ENCODE measurements at places on chromosomes 3 and 15.

- DNase-seq, result no peak
These were observed 34.8 kb downstream of the EIF4E3 start for GRCh38 chr3:71690341-71690841.

DNA sequence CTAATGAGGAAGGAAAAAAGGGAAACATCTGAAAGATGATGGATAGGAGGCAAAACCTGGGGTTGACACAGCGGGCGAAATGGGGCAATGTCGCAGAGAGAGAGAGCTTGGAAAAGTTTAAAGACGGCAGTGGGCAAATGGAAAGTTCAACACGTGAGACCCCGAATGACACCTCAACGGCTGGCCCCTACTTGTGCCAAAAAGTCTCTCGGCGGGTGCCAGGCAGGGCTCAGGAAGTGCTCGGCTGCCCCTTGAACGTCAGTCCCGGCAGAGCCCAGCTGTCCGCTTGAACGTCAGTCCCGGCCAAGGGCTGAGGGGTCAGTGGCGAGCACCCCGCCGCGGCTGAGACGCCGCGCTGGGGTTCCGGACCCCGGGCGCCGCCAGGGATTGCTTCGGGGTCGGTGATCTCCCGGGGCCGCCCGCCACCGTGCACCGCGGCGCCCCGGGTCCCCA lies 658 bp downstream of the EOGT start:
- peak; percentile 16 for DNase-seq

- DNase-seq, result peak; percentile 69
These were observed 437 bp downstream of the KLF13 start for GRCh38 chr15:31326875-31327668.

DNA sequence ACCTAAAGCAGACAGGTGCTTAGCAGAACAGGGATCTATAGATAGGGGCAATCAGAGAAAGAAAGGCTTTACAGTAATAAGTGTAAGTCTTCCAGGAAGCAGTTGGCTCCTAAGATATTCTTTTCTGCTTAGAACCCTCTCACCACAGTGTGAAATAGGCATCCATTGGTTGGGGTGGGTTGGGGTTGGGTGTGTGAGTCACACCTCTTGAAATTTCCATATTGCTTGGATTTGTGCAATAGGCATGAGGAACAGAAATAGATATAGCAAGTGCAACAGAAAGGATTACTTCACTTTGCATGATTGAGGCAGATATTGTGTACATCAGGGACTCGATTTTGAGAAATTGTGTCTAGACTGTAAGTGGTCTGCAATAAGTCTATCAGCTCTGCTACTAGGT lies 200.1 kb upstream of the GAP43 start:
- no peak for DNase-seq

DNA sequence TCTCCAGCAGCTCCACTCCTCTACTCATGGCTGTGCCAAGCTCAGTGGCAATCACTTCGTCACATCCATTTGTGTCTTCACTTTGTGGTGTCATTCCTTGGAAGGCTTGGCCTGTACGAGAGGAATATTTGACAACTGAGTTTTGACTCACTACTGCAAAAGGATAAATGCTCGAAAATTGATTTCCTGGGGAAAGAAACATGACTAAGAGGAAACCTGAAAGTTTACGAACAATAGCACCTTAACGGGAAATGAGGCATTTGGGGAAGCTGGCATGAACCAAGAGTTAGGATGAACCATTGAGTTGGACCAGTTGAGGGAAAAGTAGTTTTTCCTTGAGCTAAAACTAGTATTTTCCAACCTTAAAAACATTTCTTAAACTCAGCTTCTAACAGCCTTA lies 74.2 kb upstream of the ABHD17C start:
- no peak for DNase-seq

GRCh38 chr15:47908950-47909670 lies 191.8 kb downstream of the SEMA6D start:
- no peak for DNase-seq

DNA sequence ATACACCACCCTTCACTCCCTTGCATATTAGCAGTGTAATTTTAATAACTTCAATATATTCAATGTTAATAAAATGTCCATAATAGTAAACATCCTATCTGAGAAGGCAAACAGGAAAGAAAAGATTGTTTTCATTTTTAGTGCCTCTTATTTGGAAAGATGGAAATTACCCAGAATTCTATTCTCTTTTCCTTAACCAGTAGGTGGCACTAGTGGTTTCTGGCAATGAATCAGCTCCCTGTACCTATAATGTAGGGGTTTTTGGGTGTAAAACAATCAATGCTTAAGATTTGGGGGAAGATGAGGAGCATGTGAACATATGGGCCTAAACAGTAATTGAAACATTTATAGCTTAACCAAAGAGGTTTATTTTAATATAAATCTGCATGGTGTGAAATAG lies 5.7 kb upstream of the SEMA6D start:
- DNase-seq, result no peak

- no peak for DNase-seq
These were observed 759 bp upstream of the ARID3B start for GRCh38 chr15:74540161-74540760.

DNA sequence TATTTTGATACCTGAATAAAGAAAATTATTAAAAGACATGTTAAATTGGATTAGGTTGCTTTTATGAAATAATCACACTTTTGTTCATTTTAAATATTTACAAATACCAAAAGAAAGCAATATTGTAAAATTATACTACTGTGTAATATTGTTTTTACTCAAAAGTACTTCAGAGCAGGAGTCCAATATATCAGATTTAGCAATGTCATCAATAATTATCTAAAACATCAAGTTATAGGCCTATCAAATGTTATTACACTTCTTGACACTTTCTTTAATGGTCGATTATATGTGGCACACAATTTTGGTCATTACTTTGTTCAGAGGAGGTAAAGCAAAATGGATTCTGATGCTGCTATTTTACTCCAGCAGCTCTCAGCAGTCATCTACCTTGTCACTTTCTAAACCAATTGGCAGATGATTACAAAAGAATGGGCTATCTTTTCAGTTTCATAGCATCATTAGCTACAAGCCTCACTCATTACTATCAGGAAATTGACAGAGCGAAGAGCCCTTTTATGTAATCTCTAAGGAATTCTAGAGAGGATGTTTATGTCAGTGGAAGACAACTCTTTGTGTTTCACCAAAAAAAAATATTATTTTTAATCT lies 318.6 kb downstream of the PLOD2 start:
- DNase-seq, result no peak

GRCh38 chr15:35626571-35627318 lies 80.8 kb upstream of the DPH6 start:
- no peak for DNase-seq

DNA sequence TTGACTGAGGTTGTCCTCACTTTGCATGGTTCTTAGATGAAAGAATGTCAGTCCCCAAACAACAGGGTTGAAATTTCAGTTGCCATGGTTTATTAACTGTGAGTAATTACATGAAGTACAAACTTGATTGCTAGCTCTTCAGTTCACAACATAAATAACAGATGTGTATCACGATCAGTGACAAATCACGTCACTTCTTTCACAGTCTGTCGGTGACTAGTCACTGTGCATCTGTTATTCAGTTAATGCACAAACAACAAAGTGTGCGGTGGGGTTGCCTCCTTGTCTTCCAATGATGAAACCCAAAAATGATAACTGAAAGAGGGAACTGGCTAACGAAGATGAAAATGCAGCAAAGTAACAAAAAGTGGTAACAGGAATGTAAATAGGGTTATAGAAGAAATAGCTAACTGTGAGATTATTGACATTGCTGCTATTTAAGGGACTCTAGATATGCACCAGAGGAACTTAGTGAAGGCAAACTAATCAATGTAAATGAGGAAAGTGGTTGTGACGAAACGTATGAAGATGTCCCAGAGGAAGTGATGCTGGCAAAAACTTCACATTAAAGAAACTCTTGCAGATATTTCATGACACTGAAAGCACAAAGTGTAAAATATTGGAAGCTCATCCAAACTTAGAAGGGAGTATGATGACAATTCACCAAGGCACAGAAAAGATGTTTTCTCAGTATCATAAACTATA lies 159.3 kb downstream of the WDR76 start:
- DNase-seq, result no peak

DNA sequence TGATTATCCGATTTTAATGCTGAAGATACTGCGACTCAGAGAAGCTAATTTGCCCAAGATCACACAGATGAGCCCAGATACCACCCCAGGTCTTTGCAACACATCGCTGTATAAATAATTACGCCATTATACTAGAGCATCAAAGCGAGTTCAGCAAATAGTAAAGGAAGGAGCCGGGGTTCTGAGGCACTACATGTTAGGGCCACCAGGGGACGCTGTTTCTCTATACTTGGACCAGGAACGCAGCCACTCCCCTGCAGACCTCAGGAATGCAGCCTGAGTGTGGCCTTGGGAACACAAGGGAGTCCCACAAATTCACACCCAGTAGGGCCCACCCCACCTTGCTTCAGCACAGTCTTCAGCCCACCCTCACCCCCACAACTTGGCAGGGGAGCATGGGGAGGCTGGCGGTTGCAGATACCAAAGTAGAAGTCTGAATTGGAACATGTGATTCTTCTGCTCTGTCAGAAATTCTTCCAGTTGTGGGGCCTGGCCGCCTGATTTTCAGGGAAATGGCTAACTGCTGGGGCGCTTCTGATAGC lies 57.8 kb upstream of the RYK start:
- DNase-seq, result peak; percentile 73

DNA sequence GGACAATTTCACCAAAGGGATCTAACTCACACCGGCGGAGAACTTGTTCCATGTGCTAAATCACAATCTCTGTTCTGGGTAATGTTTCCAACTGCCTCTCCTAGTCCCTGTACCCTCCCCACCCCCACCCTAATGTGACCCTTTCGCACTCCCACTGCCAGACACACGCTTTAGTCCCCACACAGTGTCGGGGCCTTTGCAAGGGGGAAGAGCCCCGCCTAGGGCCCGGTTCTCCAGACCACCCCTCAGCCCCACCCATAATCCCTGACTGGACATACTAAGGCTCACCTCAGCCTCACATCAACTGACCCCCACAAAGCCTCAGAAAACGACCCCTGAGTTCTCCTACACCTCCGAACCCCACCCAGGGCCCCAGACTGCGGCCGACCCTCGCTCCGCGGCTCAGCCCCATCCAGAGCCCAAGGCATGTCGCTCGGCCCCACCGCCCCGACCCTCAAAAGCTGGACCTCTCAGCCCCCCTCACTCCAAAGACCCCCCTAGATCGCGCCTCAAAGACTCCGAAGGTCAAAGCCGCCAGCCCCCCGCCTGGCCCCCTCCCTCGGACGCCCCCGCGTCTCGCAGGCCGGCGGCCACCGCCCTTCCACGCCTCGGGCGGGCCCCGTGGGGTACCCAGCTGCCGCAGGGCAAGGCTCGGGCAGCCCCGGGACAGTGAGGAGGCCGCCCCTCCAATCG lies 72.0 kb upstream of the MAP4 start:
- DNase-seq, result no peak

- no peak for DNase-seq
These were observed 10.5 kb downstream of the BFSP2 start for GRCh38 chr3:133410191-133410892.

GRCh38 chr3:44365952-44366351 lies 27.4 kb downstream of the TCAIM start:
- DNase-seq, result no peak

DNA sequence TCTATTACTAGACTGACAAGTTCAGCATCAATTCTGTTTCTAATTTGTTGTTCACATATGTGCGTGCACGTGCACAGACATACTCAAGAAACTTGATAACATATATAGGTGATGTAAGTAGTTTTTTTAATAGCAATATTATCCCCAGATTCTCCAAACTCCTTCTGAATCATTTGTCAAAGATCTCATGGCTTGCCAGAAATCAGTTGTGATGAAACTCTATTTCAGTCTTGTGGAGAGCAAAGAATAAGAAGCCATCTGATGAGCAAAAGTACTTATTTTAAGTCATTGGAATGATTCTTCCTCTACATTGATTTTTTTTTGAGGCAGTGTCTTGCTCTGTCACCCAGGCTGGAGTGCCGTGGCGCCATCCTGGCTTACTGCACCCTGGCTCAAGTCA lies 167.0 kb upstream of the TBL1XR1 start:
- DNase-seq, result no peak

GRCh38 chr3:17014709-17015108 lies 130.0 kb downstream of the PLCL2 start:
- DNase-seq, result no peak

- DNase-seq, result no peak
These were observed 49.5 kb downstream of the CGNL1 start for GRCh38 chr15:57425842-57426241.

DNA sequence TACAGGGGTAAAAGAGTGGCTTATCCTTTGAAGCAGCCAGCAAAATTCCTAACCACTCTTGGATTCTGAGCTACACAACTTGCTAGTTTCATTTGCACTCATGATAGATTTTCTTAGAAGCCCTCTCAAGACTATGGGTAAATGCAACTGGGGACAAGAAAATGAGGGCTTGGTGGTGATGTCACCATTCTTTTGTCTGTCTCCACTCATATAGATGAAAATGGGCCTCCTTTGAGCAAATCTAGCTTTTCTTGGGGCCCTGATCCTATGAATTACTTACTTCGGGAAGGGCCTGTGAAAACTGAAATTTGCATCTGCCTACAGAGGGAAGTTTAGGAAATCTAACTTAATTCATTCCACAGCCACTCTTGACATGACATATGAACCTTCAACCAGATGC lies 486.3 kb downstream of the MAGI1 start:
- DNase-seq, result no peak

- no peak for DNase-seq
These were observed 23.0 kb downstream of the TPM1 start for GRCh38 chr15:63065262-63066221.

GRCh38 chr3:151933234-151933853 lies 59.9 kb downstream of the SUCNR1 start:
- DNase-seq, result no peak

GRCh38 chr3:42079701-42080452 lies 11.3 kb upstream of the TRAK1 start:
- DNase-seq, result no peak

GRCh38 chr3:128415773-128416577 lies 50.7 kb downstream of the DNAJB8 start:
- no peak for DNase-seq

GRCh38 chr3:125043599-125044151 lies 12.1 kb downstream of the HEG1 start:
- no peak for DNase-seq

- no peak for DNase-seq
These were observed 165.0 kb downstream of the CD47 start for GRCh38 chr3:107925851-107926250.

GRCh38 chr3:134643150-134643675 lies 7.6 kb downstream of the KY start:
- DNase-seq, result no peak
